ENCODE measurements at places on chromosomes 4 and X.

DNA sequence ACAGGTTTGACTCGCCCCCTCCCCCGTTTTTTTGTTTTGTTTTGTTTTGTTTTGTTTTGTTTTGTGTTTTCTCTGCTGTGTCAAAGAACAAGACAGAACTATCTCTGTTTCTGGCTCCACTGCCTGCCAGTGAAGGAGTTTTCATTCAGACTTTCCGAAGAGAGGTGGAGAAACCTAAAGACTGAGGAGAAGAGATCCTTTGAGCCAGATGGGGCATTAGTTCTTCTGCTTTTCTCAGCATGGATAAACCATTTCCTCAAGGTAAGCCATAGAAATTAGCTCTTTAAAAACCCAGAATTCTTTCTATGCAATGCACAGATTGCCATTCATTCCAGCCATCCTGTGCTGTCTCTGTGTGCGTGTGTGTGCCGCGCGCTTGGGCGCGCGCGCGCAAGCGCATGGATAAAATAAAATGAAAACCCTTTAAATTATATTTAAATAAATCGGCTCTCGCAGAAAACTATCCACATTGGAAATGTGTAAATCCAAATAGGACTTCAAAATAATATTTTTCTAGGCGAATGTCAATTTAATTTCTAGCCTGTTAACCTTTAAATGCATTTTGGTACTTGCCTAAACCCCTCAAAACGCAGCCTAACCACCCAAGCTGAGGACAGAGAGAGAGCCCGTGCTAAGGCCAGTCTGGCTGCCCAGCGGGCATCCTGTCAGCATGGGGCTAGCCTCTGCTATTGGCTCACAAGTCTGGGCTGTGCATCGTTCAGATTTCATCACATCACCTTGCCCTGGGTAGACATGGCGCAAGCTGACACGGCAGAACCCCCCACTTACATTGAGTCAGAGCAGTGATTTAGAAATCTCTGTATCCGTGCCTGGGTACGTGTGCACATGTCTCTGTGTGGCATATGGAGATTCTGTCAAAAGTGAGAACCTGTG is 113.0 kb upstream of the VAMP7 start:
- peak; percentile 58 for DNase-seq

DNA sequence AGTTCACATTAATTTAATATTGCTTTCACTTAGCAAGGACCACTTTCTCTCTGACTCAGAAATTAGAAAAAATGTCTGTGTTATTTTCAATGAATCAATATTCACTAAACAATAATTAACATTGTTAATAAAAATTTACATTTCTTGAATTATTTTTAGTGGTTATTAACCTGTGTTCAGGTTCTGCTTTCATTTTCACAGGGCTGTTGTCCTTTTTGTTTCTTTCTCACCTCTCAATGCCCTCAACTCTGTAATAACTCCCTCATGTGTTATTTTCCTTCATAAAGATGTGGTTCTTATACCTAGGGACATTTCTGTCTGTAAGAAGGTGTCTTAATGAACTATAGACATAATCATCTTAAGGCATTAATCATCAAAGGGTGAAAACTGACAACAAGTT is 43.1 kb upstream of the PRR27 start:
- DNase-seq: no peak

DNA sequence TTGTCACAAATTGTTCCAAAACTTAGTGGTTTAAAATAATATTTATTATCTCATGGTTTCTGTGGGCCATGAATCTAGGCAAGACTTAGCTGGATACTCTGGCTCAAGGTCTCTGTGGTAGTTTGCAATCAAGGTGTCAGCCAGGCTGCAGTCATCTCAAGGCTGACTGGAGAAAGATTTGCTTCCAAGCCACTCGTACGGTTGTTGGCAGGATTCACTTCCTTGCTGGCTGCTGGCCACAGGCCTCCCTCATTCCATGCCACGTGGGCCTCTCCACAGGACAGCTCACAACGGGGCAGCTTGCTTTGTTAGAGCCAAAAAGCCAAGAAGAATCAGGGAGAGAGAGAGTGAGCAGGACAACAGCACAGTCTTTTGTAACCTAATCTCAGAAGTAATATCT is 101.4 kb downstream of the WWC2 start:
- peak; percentile 95 for DNase-seq

GRCh38 chr4:34187056-34187455 is 2057.3 kb downstream of the ARAP2 start:
- no peak for DNase-seq

DNA sequence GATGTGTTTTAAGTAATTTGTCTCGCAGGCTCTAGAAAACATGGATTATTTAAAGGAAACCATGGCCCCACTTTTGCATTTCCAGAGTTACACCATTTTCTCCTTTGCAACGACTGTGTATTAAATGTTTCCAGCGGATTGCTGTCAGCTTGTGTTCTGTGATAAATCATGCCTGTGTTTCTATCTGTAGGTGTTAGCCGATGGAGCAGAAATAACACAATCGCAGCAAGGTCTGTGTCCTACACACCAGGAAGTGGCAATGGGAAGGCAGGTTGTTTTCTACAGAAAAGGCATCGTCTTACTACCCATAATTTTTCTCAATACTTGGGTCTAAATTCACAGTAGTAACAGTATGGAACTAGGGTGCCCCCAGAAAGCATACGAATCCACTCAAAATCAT is 590.1 kb downstream of the NLGN4X start:
- DNase-seq: no peak

- DNase-seq: no peak
These were observed 869 bp upstream of the ADD1 start for GRCh38 chr4:2842687-2843262.

DNA sequence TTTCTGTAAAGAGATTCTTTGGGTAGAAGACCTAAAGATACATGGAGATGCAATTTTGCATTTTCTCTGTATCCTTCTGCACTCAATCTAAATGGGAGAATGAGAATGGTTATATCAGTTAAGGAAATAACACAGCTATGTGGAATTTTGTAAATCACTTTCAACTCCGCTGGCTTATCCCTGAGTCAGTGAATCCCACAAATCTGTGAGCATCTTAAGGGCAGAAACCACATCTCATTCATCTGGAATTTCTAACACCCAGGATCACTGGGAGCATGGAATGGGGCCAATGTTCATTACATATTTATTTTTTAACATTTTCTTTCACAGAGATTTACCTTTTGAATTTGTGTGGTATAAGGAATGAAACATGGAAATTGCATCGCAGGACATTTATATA is 167.8 kb downstream of the CFAP47 start:
- DNase-seq: no peak

GRCh38 chrX:11189097-11189496 is 78.0 kb downstream of the HCCS start:
- DNase-seq: no peak

GRCh38 chr4:67892253-67892652 is 8.5 kb upstream of the TMPRSS11D start:
- no peak for DNase-seq

- DNase-seq: no peak
These were observed 8.8 kb downstream of the RGS12 start for GRCh38 chr4:3301450-3302172.

GRCh38 chrX:132180929-132181328 is 38.3 kb downstream of the RAP2C start:
- DNase-seq: no peak

GRCh38 chr4:110815950-110816349 is 193.1 kb upstream of the PITX2 start:
- no peak for DNase-seq

- no peak for DNase-seq
These were observed 44.6 kb upstream of the FGFBP2 start for GRCh38 chr4:16007471-16008095.

GRCh38 chrX:649166-649565 is 18.6 kb downstream of the SHOX start:
- no peak for DNase-seq

- no peak for DNase-seq
These were observed 34.5 kb downstream of the CHRNA9 start for GRCh38 chr4:40369437-40370274.

- no peak for DNase-seq
These were observed 57.1 kb downstream of the PDLIM5 start for GRCh38 chr4:94508806-94509205.

GRCh38 chr4:159014859-159015258 is 88.0 kb upstream of the RAPGEF2 start:
- no peak for DNase-seq

DNA sequence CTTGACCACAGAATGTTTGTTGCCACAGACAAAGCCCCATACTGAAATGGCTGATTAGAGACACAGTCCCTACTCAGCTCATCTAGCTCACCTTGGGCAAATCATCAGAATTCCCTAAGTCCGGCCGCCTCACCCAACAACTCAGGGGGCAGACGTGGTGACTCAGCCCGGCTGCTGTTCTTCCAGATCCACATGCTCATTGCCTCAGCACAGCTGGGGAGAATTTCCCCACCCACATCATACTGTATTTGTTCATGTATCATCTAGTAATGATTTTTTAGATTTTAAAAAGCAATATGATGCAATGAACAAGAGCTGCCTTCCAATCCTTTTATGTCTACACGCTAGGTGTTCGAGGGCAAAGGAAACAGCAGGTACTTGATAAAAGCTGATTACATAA is 333.8 kb upstream of the TENM3 start:
- peak; percentile 76 for DNase-seq

- no peak for DNase-seq
These were observed 1514.8 kb downstream of the RPA4 start for GRCh38 chrX:98398542-98398941.

GRCh38 chr4:6225469-6225868 is 25.1 kb upstream of the JAKMIP1 start:
- DNase-seq: peak; percentile 14

DNA sequence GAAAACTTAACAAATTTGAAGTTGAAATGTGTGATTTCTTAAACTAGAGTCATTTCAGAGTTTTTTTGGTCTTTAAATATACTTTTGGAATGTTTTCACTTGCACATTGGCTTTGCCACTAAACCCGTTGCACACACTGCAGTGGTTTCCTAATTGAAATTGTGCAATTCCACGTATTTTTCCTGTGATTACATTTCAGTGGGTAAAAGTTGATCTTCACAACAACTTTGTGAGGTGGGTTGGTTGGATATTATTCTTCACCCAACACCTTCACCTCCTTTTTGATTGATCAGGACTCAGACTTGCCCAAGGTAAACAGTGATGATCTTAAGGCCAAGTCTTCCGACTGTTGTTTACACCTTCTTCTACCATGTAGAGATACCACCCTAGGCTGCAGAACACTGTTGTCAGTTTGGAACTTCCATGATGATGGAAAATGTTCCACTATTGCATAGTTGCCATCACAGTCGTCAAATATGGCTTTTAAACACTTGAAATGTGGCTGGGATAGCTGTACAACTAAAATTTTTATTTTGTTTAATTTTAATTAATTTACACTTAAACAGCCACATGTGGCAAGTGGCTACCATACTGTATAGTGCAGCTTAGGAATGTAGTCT is 13.7 kb downstream of the SEPTIN11 start:
- DNase-seq: no peak

- DNase-seq: peak; percentile 11
These were observed 2.1 kb upstream of the DHRSX start for GRCh38 chrX:2502668-2503519.

DNA sequence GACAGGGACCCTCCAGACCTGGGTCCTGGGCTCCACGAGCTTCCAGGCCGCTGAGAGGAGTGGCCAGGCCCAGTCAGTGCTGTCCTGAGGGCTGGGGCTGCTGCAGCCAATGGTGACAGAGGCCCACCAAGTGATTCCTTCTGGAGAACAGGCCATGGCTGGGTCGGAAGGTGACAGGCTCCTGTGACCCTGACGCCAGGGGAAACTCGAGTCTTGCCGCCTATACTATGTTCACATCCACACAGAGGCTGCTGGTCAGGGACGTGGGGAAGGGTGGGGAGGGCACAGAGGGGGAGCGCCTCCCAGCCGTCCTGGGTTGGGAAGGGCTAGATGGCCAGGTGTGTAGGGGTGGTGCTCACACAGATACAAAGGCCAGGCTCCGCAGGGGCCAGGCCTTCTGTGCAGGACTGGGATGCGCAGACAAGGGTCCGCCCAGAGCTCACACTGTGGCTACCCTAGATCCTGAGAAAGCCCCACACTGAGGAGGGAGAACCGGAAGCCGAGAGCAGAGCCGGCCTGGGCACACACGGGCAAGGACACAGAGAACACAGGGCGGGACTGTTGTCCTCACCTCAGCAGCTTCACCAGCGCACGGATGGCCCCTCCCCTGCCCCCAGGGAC is 81.4 kb downstream of the HTRA3 start:
- DNase-seq: no peak

- DNase-seq: peak; percentile 27
These were observed 150.3 kb downstream of the MSL3 start for GRCh38 chrX:11908371-11908770.

DNA sequence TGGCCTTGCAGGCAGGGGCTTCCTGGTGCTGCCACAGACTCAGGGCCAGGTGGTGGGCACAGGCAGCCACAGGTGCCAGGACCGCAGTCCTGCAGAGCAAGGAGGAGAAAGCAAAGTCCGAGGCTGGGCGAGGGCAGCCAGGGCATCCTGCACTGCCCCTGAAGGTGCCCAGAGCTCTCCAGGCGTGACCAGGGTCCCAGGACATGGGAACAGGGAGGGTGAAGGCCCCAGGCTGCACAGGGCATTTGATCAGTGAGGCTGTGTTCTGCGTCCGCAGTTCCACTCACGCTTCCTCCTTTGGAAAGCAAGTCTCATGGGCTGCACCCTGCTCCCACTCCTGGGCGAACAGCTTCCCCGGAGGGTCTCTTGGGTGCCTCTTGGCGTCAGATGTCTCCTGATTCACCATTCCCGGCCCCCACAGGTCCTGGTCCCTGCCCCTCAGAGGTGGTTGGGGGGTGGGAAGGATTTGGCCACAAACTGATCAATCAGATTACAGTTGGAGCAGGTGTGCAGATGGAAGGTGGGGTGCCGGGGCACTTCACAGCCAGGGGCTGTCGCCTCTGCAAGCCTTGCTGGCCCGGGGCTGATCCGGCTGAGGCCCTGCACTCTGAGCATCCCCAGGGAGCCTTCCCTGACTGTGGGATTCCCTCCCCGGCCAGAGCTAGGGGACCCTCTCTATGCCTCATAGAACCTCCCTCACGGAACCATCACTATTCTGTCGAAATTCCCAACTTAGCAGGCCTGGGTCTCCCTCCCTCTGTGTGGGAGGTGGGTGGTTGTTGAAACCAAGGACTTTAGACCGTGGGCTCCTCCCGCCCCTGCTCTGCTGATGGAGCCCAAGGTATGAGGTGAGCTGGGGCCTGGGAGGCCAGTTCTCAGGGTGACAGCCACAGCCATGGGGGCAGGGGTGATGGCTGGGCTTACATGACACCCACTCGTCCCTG is 3.3 kb downstream of the SH3TC1 start:
- no peak for DNase-seq

GRCh38 chr4:41935652-41936021 is 408 bp downstream of the TMEM33 start:
- DNase-seq: peak; percentile 32

GRCh38 chr4:38983291-38983690 is 48.9 kb downstream of the TMEM156 start:
- DNase-seq: peak; percentile 34

GRCh38 chr4:75004755-75005668 is 72.1 kb downstream of the PARM1 start:
- peak; percentile 16 for DNase-seq

All from iris pigment epithelial cell (primary cell).